ENCODE measurements at places on chromosomes 12 and 14. TPM values are rescaled to one million over a fixed set of nuclear protein-coding genes. Genes with fewer than 3 reads are reported as not detected.
A peak's percentile ranks its signal among the peaks of the same experiment; 100 is the strongest.

Gene CCDC77
- 11.2 TPM for total RNA-seq

- DNase-seq: no peak
Measured at GRCh38 chr14:96197969-96198368, 6.7 kb upstream of the BDKRB2 start.

GRCh38 chr14:103512701-103513611 lies 9.7 kb downstream of the CKB start:
- DNase-seq: no peak

Gene NFATC4
- total RNA-seq: 19.2 TPM

GRCh38 chr12:81998761-81999378 lies 239.7 kb upstream of the PPFIA2 start:
- no peak for DNase-seq

DNA sequence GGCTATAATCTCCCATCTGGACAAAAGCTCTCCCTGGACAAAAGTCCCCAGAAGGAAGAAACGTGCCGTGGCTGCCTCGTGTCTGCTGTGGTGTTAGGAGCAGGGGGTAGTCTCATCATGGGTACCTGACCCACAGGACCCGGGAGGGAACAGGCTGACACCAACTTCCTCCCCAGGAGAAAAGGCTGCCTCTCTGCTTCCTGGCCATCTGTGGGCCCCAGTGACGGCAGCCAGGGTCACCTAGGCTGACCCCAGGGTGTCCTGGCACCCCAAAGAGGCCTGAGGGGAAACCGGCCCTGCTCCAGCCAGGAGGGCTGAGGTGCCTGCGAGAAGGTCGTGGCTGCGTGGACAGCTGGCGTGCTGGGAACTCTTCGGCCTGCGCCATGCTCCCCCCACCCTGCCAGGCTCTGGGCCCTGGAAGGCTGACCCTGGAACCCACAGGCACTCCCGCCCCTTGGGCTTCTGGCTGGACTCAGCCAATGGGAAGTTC lies 133.9 kb downstream of the RFLNA start:
- no peak for DNase-seq

- no peak for DNase-seq
Measured at GRCh38 chr14:82422230-82422629, 888.6 kb upstream of the SEL1L start.

Gene PMCH
- not detected for total RNA-seq

- DNase-seq: no peak
Measured at GRCh38 chr12:59444932-59445331, 150.9 kb upstream of the SLC16A7 start.

DNA sequence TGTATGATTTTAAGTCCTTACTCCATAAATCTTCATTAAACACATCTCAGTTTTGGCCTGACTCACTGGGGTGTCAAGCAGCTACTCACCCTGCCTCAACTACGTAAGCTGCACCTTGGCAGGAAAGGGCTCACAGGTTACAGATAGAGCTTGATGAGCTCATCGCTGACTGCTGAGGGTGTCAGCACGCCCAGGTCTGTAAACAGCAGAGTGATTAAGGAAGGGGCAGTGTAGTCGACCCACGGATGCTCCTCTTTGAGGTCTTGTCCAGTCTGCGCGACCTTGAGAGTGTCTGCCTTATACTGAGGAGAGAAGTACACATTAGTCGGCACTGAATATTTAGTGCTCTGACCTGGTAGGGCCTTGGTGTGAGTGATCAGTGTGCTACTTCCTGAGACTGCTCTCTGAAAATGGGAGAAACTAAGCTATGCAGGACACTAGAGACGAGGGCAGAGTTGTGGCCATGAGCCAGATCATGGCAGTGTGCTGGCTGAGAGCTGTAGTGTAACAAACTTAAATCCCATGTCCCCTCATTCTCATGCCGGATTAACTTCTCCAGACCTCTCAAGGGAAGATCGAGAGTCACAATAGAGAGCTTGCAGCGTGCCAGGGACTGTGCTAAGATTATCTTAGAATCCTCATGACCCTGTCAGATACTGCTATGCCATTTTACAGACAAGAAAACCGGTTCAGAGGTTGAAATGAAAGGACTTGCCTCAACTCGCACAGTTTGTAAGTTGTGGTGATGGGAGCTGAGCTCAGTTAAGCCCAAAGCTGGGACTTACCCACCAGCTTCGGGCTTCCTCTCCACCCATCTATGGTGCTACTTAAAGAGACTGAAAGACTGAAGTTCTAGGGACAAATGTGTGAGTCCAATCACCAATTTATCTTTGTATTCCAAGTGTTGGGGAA lies 11.6 kb downstream of the EIF2B1 start:
- no peak for DNase-seq

Gene PIANP
- 0.08 TPM for total RNA-seq

Gene TMEM117
- total RNA-seq: 6.3 TPM

Gene GSC
- not detected for total RNA-seq

DNA sequence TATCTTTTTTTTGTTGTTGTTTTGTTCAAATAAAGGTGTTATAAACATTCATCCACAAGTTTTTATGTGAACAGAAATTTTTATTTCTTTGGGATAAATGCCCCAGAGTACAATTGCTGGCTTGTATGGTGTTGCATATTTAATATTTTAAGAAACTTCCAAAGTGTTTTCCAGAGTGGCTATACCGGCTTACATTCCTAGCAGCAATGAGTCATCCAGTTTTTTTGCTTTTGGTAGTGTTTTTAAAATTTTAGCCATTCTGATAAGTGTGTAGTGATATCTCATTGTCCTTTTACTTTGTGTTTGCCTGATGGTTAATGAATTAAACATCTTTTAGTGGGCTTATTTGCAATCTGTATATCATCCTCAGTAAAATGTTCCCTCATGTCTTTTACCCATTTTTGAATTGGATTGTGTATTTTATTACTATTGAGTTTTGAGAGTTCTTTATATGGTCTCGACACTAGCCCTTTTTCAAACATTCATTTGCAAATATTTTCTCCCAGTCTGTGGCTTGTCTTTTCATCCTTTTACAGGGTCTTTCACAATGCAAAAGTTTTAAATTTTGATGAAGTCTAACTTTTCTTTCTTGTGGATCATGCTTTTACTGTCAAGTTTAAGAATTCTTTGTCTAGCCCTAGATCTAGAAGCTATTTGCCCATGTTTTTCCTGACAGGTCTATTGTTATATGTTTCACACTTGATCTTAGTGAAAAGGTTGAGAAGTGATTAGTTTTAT lies 29.5 kb downstream of the PPP4R4 start:
- DNase-seq: no peak

Gene KRT73
- total RNA-seq: not detected

DNA sequence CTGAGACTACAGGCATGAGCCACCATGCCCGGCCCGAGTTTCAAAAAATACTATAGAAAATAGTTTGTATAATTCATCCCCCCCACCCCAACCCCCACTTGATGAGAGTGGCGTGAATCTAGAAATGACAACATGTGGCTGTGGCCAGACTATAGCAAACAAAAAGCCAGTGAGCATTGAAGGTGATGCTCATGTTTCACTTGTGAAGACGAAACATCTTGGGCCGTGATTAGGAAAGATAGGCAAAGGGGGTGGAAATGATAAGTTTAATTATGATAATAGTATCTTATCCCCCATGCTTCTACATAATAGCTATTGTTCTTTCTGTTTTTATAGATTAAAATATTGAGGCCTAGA lies 8.5 kb downstream of the BORCS5 start:
- DNase-seq: no peak

DNA sequence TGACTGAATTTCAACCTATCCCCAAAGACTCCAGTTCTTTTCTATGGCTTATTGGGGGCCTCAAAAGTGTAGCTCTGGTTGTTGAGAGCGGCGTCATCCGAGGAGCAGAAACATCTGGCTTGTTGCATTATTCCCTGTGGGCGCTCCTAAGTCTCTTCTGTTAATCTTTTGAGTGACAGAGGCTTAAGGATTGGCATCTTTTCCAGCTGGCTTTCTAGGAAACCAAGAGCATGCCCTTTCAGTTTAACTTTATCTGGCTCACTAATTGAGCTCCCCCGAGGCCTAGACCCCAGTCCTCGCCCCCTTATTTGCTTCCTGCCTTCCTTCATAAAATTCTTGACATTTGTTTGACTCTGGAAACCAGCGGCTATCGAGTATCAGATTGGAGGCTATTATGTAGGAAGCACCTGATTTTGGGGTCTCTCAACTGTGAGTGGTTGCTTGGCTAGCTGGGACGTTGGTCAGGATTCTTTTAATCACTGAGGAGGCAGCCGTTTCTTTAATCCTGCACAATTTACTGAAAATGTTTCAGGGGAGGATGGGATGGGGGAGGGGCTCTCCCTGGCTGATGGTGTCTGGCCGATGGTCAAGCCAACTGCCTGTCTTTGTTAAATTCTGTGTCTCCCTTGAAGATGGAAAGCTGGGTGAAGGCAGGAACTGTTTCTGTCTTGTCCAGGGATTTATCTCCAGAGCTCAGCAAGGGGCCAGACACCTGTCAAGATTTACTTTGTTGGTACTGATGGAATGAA lies 3.1 kb downstream of the SMOC1 start:
- no peak for DNase-seq

GRCh38 chr12:112577473-112578329 lies 159.0 kb downstream of the PTPN11 start:
- DNase-seq: no peak

DNA sequence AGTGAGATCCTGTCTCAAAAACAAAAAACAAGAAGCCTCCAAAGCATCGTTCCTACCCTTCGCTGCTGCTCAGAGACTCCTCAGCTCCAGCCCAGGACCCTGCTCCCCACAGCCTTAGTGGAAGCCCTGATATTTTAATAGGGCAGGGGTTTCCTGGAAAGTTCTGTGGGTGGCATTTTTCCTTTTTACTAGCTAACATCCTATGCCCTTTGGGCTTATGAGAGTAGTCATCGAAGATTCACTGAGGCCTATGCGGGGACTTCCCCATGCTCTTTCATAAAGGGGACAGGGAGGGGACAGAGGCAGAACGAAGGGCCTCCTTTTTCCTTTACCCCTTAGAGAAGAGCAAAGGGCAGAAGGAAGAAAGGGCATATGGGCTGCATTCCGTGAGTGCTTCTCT lies 8.3 kb downstream of the LAG3 start:
- DNase-seq: no peak

Gene ESPL1
- total RNA-seq: 61.9 TPM

GRCh38 chr14:90727082-90727481 lies 89.1 kb downstream of the TTC7B start:
- no peak for DNase-seq

Gene DACT1
- 1.3 TPM for total RNA-seq

DNA sequence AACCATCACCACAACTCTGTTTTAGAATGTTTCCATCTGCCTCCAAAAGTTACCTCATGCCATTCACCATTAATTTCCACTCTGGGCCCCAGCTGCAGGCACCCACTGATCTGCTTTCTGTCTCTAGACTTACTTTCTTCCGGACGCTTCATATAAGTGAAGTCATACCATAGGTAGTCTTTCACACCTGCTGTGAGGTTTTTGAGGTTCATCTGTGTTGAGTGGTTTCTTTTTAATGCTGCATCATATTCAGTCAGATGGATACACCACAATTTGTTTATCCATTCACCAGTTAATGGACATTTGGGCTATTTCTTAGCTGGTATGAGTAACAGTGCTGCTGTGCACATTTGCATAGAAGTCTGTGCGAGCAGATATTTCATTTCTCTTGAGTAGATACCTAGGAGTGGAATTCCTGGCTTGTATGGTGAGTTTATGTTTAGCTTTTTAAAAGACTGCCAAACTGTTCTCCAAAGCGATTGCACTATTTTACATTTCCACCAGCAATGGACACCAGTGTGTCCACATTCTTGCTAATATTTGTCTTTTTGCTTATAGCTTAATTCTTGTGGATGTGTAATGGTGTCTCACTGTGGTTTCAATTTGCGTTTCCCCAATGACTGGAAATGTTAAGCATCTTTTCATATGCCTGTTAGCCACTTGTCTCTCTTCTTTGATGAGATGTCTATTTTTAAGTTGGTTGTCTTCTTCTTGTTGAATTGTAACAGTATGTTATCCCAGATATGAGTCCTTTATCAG lies 48.3 kb downstream of the ZFYVE21 start:
- peak; percentile 25 for DNase-seq

DNA sequence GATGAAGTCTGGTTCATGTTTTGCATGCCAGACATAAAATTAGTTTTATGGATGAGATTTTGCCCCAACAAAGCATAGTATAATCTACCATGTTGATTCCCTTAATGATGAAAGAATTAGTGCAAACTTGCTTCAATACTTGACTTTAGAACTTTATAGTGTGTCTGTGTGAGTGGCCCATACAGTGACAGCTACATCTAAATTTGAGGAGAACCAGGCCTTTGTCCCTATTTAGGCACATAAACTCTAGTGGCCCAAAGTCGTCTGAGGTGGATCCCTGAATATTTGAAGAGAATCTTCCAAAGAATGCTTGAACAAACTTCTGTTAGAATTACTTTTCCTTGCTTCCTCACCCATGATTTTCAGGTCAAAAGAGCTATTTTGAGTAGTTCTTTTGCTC lies 70.4 kb downstream of the POLR3B start:
- DNase-seq: no peak

Gene HOXC12
- not detected for total RNA-seq

DNA sequence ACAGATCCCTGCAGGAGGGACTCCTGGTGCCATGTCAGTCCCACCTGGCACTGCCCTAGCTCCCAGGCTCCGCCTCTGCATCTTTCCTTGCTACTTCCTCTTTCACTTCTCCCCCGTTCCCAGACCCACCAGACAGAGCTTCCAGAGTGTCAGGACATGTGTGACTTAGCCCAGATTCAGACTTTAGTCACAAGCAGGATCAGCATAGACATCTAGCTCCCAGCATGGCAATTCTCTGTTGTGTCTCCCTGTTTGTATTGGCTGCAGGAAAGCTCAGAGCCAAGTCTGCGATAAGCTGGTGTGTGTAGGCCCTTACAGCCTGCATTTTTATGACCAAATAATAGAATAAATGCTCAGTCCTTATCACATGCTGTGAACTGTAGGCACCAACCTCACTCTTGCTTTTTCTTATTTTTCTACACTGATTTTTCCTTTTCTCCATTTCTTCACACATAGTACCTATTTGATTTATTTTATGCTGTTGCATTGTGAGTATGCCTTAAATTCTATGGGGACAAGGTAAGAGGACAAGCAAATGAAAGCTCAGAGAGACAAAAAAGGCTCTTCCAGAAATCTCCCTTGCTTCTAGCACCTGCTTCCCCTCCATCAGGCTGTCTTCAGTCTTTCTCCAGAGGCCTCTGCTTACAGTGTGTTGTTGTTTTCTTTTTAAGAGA lies 5.9 kb downstream of the DHRS2 start:
- no peak for DNase-seq

GRCh38 chr14:99389174-99389826 lies 91.4 kb downstream of the SETD3 start:
- DNase-seq: no peak

GRCh38 chr12:116880817-116881324 lies 370 bp downstream of the HRK start:
- no peak for DNase-seq

DNA sequence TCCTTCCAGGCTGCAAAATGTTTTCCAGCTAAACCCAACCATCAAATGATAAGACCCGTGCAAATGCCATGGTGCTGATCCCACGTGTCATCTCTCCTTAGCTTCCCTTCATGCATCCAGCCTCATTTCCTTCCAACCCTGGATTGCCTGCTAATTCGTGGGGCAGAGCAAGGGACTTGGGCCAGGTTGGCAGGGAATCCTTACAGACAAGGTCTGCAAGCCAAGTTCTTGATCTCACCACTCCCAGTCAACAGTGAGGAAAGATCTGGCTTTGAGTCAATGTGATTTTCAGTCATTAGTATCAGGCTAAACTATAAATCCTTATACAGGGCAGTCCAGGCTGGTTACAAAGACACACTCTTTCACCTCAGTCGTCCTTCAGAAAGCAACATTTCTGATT lies 150.9 kb downstream of the ANO2 start:
- DNase-seq: no peak

Gene SDR9C7
- total RNA-seq: not detected
